NCI-H1930 (cell line): ENCODE measurements at places on chromosomes 7 and 10.
A peak's percentile ranks its signal among the peaks of the same experiment; 100 is the strongest.

DNA sequence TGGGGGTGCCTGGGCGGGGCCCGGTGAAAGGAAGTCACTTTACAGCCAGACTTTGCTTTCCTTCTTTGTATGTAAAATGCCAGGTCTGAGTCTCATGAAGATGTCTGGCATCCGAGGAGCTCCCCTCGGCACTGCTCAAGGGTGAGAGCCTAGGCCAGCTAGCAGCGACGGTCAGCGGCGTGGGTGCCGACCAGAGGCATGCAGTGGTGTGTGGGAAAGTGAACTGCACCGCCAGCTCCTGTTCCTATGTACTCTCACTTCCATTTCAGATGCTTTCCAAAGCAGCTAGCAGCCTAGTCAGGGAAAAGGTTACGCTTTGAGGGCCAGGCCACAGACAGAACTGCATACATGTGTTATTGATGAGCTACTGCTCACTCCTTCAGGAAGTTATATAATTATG lies 172.8 kb downstream of the ZMYND11 start:
- DNase-seq = no peak

- peak; percentile 33 for DNase-seq
Observed at GRCh38 chr10:75230600-75231038, 5.1 kb downstream of the COMTD1 start.

- DNase-seq = no peak
Observed at GRCh38 chr7:80540836-80541235, 29.0 kb upstream of the GNAT3 start.

- no peak for DNase-seq
Observed at GRCh38 chr7:36486336-36486735, 96.7 kb downstream of the ANLN start.

DNA sequence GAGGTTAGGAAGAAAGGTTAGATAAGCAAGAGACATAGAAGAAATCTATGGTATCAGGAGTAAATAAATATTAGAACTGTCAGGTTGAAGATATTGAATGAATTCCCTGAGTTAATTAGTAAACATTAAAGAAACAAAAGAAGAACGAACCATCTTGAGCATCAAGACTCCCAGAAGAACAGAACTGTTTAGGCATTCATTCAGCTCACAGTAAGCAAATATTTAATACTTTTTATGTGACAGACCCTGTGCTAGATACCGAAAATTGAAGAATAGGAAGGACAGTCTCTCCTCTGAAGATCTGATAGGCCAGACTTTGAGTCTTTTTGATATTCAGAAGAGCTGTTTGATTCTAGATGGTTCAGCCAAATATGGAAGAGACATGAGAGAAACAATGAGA lies 731.5 kb downstream of the XPNPEP1 start:
- DNase-seq = no peak
